ENCODE measurements at places on chromosomes 16 and 17.

GRCh38 chr16:8798174-8798527 is 512 bp downstream of the PMM2 start:
- peak; percentile 19 for DNase-seq

GRCh38 chr16:48201515-48202201 is 42.4 kb upstream of the LONP2 start:
- no peak for DNase-seq

DNA sequence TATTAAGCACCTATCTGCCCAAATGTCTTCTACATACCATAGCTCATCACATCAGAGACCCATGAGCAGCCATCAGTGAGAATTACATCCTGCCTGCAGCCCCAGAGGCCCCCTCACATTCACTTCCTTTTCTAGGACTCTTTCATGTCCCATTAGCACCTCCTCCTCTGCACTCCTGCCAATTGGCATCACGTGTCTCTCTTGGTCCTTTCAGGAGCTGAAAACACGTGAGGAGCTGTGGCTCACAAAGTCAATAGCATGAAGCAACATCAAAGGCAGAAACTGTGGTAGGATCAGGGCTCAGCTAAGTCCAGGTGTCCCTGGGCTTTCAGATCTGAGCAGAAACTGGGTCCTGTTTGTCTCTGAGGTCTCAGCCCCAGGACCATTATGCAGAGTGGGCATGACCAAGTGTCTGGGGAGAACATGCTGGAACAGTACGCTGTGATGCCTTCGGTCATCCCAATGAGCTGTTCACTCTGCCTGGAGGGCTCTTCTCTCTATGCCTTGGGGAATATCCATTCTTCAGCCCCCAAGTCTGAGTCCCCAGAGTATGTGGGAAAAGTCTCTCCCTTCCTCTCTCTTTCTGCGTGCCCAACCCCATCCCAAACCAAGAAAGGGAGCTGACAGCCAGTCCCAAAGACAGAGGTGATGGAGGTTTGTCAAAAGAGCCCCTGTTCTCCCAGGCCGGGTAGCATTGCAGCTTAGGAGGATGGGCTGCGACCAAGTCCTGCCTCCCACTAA is 457.0 kb upstream of the CDH5 start:
- DNase-seq = no peak

- DNase-seq = no peak
Measured at GRCh38 chr16:71649704-71650103, 23.7 kb downstream of the MARVELD3 start.

DNA sequence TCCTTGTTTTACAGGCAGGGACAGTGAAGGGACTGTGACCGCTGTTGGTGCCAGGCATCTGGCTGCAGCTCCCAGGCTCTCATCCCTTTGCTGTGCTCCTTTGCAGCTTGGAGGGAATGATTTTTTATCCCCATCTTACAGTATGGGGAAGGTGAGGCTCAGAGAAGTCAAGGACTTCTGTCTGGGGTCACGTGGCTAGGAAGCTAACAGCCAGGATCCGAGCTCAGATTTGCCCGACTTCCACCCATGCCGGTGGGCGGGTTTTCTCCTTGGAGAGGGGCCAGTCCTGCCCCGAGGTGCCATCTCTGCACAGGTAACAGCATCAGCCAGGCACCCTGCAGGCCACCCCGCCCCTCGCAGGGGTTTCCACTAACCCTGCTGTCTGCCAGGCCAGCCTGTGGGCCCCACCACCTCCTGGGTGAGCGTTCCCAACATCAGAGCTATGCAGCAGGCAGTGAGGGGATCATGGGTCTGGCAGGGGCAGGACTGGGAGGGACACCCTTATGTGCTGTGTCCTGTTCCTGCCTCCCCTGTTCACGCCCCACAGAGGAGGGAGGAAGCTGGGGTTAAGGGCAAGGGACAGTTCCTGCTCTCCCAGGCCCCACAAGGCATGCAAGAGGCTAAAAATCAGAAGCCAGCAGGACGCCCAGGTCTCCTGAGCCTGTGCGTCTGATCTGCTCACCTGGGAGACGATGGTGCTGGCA is 25.4 kb downstream of the JPH3 start:
- DNase-seq = no peak

- no peak for DNase-seq
Measured at GRCh38 chr16:72850853-72851252, 197.1 kb downstream of the ZFHX3 start.

DNA sequence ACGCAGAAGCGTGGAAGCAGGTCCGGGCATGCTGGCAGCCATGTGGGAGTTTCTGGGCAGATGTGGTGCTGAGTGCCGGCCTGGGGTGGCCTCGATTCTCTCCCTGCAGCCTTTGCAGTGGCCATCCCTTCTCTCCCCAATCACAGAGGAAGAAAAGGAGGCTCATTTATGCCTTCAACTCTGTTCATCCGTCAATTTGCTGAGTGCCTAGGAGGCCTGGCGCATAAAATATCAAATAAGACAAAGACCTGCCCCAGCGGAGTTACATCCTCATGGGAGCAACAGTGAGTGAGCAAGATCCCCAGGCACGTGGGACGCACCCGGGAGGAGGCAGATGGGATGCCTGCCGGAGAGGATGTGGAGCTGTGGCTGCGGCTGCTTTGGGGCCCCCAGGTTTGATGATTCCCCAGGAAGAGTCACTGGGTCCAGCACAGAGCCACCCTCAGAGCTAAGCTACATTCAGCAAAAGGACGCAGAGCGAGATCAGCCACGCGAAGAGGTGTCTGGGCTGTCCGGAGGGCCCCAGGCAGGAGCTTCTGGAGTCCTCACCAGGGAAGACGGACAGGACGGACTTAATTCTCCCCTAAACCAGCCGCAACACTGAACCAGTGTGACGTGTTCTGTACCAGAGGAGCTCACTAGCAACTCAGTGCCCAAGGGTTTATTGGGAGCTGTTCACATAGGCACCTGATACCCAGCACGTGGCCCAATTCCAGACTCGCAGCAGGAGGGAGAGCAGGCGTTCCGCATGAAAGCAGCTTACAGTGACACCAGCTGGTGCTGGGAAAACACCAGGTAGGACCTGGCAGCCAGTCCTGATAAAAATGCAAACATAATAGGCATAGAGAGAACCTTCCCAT is 11.3 kb downstream of the CA5A start:
- no peak for DNase-seq

DNA sequence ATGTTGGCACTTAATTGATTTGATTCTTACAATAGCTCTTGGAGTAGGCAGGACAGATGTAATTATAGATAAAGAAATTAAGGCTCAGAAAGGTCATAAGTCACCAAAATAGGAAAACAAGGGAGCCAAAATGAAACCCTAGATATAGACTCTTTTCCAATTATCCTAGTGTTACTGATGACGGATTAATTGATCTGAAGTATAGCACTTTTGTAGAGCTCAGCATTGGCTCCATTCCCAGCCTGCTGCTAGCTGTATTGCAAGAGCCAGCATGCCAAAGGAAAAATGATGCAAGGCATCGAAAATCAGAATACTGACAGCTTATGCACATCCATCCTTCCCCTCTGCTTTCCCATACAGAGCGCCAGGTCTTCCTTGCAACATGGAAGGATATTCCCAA is 21.6 kb upstream of the RASL10B start:
- no peak for DNase-seq

- DNase-seq = no peak
Measured at GRCh38 chr17:50101346-50102163, 6.4 kb downstream of the PDK2 start.

GRCh38 chr16:72939247-72939646 is 108.7 kb downstream of the ZFHX3 start:
- DNase-seq = no peak

DNA sequence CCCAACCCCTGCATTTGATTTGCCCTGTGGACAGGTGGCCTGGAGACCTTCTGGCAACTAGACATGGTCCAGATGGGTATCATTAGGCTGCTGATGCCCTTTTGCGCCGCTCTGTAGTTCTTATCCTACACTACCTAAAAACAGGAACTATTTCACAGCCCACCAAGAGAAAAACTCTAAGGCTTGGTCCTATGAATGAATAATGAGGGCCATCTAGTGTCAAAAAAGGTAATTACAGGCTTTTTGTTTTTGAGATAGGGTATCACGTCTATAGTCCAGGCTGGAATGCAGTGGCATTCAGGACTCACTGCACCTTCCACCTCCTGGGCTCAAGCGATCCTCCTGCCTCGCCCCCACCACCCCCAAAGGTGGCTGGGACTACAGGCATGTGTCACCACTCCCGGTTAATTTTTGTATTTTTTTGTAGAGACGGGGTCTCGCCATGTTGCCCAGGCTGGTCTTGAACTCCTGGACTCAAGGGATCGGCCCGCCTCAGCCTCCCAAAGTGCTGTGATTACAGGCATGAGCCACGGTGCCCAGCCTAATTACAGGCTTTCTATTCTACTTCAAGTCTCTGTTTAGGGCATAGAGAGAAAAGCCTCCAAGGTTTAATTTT is 20.9 kb downstream of the COIL start:
- DNase-seq = no peak

- peak; percentile 16 for DNase-seq
Measured at GRCh38 chr17:40646791-40647623, 611 bp downstream of the SMARCE1 start.

DNA sequence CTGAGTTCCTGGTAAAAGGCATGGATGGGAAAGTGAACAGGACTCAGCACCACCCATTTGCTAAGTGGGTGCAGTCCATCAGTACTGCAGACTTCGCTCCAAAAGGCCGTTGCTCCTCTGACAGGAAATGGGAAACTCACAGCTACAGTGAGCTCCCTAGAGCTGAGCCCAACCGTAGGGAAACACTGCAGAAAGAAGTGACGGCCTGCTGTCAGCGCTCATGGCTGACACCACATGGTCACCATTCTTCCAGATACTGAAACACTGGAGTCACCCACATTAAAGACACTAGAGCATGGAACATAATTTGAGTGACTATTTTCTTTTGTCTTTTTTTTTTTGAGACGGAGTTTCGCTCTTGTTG is 31.9 kb downstream of the UBE2O start:
- no peak for DNase-seq

DNA sequence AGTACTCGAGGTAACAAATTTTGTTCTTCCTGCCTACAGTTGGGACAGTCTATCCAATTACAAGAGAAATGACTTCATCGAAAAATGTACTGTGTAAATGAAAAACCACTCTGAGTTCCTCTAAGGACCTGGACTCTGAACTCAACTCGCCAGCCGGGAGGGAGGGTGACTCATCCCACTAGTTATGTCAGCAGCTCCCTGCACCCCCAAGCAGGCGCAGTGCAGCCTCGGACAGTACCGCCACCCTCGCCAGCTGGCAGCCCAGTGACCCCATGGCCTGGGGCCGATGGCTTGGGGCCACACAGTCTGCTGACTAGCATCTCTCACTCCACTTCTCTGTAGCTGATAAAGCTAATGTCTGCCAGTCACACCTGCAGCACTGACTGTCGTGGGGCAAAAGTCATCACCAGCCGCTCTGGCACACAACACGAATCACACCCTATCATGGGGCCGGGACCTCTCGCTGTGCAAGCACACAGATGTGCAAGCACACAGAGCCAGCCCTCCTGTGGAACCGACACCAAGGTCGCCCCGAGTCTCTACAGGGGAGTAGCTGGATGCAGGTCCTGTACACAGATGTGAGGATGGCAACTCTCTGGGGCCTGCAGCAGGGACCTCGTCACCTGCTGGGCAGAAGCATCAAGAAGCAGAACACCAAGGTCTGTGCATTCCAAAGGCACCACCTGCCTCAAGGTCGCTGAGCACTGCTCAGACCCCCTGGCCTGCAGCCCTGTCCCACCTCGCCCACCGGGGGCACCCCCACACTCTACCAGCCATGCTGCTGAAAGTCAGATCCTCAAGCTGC is 5.7 kb downstream of the CSNK1D start:
- DNase-seq = no peak

GRCh38 chr17:42422958-42423712 is at the start of gene CAVIN1:
CAVIN1 (minus strand) TSS chr17:42423256; CDS start chr17:42423097, 159 bp downstream.
- no peak for DNase-seq

GRCh38 chr16:77679901-77680300 is 42.4 kb upstream of the NUDT7 start:
- no peak for DNase-seq

GRCh38 chr16:83402967-83403366 is 404.8 kb upstream of the HSBP1 start:
- no peak for DNase-seq

- DNase-seq = no peak
Measured at GRCh38 chr16:27726621-27727261, 176.8 kb downstream of the KATNIP start.

- no peak for DNase-seq
Measured at GRCh38 chr16:35399133-35399532, 1939.7 kb downstream of the TP53TG3F start.

- DNase-seq = peak; percentile 21
Measured at GRCh38 chr16:19071811-19072777, 4.7 kb downstream of the COQ7 start.

DNA sequence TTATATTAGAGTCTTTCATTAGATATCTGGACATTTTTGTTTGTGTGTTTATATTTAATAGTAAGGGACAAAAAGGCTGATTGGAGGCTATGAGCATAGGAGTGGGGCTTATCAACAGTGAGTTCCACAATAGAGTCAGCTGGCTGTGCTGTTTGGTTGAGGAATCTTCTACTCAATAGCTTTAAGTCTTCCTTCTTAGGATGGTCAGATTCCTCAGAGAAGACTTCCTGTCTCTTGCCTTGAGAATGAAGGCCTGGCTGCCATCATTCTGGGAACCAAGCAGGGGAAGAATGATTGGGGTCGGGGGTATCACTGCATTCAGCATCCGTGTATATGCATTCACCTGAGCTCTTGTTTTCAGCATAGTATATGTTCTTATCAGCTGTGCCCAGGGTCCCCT is 31.9 kb upstream of the ABCC11 start:
- no peak for DNase-seq

GRCh38 chr17:7421186-7421585 is 1.1 kb downstream of the SPEM1 start:
- DNase-seq = no peak

DNA sequence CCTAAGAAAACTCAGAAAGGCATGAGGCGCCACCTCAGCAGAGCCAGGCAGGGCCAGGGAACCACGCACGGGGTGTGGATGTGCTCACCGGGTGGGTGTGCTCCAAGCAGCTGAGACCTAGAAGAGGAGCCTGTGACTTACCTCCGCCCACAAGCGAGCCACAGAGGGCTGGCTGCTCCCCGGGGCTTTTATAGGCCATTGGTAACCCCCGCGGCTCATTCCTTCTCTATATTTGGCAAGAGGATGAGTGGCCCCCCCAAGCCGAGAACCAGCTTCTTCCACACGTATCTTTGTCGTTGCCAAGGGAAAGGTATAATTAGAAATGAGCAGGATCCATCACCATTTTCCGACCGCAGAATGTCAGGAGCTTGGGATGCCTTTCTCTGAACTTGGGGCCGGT is at the start of gene MYH3:
TSS of gene MYH3 (minus strand) at position 162 of the 400 bp plus-strand sequence. CDS start 2,245 bp downstream, outside the sequence.
- DNase-seq = no peak

- DNase-seq = no peak
Measured at GRCh38 chr17:50487213-50488096, 8.8 kb downstream of the RSAD1 start.

Measured in stimulated activated CD8-positive, alpha-beta memory T cell treated with anti-CD3 and anti-CD28 coated beads, Interleukin-15, amount 100 ng/mL, for 48 hours (primary cell).